Islet precursor cell (in vitro differentiated cells): ENCODE measurements at places on chromosomes 7 and 10.

DNA sequence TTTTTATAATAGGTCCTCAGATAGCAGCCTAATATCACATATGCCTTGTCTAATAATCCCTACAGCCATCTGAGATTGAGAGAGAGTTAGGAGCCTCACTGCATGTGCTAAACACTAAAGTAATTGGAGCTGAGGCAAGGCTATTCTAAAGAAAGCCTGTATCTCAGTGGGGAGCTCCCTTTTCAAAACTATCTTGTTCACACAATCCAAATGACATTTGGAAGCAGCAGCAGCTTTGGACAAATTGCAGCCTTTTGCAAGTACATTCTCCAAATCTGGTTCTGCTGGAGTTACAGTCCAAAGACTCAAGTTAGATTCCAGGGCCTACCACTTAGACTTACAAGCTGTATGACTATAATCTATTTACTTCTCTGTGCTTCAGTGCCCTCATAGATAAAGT is 104.5 kb downstream of the MACC1 start:
- no peak for DNase-seq

GRCh38 chr7:128932862-128933179 is 4.9 kb upstream of the IRF5 start:
- DNase-seq = peak; percentile 34

DNA sequence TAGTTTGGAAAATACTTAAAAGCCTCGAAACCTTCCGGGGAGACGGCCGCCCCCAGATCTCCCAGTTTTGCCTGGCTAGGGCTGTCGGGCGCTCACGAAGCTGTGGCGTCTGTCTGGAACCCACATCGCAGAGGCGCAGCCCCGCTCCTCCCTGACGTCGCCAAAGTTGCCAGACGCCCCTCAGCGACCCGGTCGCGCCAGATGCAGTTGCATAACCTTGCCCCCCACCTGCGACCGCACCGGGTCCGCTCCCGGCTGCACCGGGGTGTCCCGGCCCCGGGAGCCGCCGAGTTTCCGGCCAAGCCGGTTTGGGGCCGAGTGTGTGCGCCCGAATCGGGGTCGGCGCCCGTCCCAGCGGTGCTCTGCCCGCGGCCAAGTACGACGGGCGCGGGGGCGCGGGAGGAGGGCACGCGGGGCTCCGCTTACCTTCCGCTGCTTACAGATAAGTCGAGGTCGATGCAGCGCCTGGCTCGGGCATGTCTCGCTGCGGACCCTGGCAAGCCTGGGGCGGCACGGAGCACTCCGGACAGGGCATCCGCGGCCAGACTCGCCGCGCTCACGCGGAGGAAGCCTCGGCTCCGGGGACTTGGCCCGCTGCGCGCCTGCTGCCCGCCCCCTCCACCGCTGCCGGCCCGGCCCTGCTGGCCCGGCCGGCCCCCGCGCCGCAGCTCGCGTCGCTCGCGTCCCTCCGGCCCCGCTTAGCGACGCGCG is 665 bp downstream of the INSYN2A start:
- peak; percentile 64 for DNase-seq

DNA sequence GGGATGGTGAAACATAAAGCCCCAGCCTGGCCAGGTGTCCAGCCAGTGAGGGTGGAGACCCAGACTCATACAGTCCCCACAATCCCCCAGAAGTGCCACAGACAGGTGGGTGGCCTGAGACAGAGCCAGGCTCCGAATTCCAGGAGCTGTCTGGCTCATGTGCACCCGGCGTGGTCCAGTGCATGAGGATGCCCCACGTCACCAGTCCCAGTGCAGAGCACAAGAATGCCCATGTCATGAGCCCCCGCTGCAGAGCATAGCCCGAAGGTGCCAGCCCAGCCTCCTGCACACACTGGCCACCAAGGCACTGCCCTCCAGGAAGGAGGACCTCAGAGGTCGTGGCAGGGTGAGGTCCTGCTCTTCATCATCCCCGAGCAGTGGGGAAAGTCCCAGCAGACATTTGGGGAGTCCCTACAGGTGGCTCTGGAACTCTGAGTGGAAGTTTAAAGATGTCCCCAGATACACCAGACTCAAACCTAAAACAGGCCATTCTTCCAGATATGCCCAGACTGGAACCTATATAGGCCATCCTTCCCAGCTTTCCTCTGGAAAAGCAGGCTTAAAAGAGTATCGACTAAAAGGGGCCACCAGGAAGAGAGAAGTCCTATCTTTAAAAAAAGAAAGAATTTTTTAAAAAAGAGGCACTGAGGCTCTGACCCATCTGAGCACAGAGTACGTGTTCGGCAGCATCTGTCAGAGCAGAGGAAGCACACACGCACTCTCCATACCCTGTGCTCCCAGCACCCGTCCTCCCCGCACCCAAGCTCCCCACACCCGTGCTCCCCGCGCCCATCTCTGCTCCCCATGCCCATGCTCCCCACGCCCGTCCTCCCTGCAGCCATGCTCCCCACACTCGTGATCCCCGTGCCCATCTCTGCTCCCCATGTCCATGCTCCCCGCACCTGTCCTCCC is 11.5 kb downstream of the DIP2C start:
- peak; percentile 33 for DNase-seq

GRCh38 chr7:153004341-153004740 is 244.8 kb downstream of the ACTR3B start:
- no peak for DNase-seq

GRCh38 chr10:71816421-71816851 is 34.6 kb downstream of the PSAP start:
- peak; percentile 46 for DNase-seq

GRCh38 chr7:54426406-54426805 is 115.8 kb upstream of the VSTM2A start:
- DNase-seq = no peak

DNA sequence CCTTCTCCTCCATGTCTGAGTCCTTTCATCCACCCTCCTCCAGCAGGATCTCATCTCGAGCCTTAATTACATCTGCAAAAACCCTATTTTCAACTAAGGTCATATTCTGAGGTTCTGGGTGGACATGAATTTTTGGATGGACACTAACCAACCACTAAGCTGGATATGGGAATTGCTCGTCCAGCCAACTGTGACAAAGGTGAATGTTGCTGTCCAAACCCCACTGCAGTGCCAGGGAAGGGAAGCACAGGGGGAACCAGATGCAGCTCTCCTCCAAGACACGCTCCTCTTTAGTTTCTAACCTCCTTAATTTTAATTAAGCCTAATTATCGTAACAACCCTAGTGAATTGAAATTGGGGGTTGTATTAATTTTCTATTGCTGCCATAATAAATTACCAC is 65.1 kb upstream of the EBF3 start:
- DNase-seq = no peak

DNA sequence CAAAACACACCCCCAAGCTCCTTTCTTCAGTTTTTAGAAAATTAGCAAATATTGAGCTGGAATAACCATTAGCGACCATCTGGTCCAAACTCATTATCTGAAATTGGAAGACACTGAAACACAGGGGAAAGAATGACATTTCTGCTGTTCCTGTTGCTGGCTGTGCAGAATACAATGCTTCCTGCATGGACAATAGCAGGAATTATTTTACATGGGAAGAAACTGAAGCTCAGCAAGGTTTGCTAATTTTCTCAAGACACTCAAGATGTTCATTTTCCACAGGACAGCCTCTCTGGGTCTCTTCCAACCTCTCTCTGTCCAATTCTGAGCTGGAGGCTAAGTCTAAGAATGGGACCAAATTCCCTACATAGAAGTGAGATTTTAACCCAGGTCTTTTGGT is 81.9 kb upstream of the TNS3 start:
- no peak for DNase-seq

- no peak for DNase-seq
Measured at GRCh38 chr7:133355325-133355708, 102.4 kb downstream of the EXOC4 start.

- no peak for DNase-seq
Measured at GRCh38 chr7:7228472-7228871, 46.1 kb downstream of the C1GALT1 start.

DNA sequence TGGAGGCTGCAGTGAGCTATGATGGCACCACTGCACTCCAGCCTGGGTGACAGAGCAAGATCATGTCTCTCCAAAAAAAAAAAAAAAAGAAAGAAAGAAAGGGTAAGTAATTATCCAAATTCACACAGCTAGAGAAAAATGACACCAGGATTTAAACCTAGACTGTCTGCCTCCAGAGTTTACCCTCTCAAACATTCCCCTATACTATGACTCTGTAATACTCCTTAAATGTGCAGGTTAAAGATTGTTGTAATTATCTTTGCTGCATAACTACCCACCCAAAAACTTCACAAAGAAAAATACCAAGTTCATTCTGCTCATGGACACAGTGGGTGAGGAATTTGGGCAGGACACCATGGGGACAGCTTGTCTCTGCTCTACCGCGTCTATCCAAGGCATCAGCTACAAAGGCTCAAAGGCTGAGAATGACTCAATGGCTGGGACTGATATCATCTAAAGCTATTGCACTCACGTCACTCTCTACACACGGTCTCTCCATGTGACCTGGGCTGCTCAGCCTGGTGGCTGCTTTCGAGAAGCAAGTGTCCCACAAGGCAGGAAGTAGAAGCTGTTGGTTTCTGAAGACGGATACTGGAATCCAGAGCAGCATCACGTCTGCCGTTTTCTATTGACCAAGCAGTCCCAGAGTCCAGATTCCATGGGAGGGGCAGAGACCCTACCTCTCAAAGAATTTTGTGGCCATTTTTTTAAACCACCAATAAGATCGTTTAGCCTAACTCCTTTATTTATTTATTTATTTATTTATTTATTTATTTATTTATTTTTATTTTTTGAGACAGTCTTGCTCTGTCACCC is 185.7 kb upstream of the AUTS2 start:
- peak; percentile 96 for DNase-seq
